ENCODE measurements at places on chromosomes 5 and 9.

GRCh38 chr5:83475935-83476814 lies 4.6 kb downstream of the VCAN start:
- DNase-seq: no peak

DNA sequence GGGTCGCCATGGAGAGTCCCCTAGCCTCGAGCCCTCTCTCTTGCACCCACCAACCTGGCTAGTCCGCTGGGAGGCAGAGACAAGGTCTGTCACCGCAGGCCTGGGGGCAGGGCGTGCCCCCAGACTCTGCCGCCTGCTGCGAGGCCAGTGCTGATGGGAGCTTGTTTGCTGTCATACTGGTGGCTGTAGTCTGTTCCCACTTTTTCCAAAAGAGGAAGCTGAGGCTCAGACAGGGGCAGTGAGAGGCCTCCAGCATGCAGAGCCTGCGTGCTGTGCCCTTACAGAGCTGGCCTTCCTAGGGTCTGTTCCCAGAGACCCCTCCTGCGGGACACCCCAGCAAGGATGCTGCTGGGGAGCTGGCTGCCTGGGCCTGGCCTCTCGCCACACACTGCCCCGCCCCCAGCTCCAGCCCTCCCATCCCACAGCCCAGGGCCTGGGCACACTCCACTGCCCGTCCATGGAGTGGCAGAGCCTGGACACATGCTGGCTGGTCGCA lies 21.0 kb upstream of the SUSD3 start:
- DNase-seq: no peak

- no peak for DNase-seq
These were observed 43.2 kb downstream of the PSMB7 start for GRCh38 chr9:124372038-124372437.

DNA sequence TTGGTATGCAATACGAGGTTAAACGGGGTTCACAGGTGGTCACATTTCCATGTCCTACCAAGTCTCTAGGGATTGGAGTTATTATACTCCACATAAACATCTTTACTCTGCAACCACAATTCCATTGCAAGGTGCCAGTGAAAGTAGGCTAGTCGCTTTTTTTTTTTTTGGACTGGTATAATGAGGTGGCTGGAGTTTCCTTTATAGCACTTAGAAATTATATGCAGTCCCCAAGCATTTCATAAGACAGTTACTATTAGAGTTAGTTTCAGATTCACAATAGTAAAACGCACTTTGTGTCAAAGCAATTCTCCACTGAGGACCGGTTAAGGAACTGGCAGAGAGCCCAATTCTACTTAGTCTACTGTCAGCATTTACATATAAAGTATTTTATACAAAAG lies 1.4 kb downstream of the MEF2C start:
- DNase-seq: no peak

DNA sequence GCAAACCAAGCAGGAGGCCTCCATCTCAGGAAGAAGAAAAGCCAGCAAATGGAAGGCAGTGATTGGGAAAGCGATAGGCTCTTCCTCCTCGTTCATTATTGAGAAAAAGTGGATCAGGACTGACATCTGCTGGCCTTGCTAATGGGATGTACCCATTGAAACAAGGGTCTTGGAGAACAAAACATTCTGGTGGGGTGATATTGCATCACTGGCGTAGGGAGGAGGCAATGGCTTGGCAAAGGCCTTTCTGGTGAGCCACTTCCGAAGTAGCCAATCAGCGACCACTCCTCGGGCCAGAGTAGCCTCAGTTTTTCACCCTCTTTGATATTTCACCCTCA lies 86.7 kb upstream of the NFIB start:
- no peak for DNase-seq

- no peak for DNase-seq
These were observed 40.4 kb upstream of the TESK1 start for GRCh38 chr9:35564658-35565061.

DNA sequence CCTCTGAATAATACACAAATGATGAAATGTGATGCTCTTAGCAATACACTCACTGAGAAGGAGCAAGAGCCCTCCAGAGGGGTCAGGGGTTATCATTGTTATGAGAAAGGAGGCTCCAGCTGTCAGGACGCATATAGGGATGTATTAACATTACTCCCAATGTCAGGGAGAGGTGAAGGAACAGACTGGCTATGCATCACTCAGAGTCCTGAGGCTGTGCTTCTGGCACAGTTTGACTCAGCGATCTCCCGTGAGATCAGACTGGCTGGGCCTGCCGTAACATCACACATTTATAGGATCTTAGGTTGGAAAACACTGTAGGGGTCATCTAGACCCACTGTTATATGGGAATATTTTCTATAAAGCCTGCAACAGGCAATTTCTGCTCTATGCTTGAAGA lies 226.5 kb upstream of the GLRA1 start:
- DNase-seq: no peak

DNA sequence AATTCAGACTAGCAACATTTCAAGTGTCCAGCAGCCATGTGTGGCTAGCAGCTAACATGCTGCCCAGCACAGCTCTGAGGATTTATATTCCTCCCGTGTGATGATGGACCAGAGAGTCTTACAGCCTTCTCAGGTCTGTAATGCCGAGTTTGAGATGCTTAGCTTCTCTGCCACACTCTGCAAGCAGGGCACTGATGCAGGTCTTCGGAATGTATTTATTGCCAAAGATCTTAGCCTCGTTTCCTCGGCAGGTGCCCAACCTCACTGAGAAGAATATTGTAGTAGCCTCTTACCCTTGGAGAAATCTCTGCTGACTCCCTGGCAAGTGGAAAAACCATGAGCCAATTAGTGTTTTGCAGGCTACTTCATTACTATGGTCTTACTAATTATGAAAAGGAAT lies 3.7 kb upstream of the RAI14 start:
- no peak for DNase-seq

GRCh38 chr5:131357739-131358561 lies 94.1 kb downstream of the CDC42SE2 start:
- no peak for DNase-seq

- no peak for DNase-seq
These were observed 9.0 kb upstream of the ADGRD2 start for GRCh38 chr9:124441291-124441690.

- DNase-seq: no peak
These were observed 935 bp upstream of the ZNF367 start for GRCh38 chr9:96418920-96419690.

- no peak for DNase-seq
These were observed 1.2 kb downstream of the FSD1L start for GRCh38 chr9:105449081-105449480.

Measured in activated CD8-positive, alpha-beta memory T cell treated with anti-CD3 and anti-CD28 coated beads for 1 hour (primary cell).